ENCODE measurements at places on chromosomes 1 and 21.

DNA sequence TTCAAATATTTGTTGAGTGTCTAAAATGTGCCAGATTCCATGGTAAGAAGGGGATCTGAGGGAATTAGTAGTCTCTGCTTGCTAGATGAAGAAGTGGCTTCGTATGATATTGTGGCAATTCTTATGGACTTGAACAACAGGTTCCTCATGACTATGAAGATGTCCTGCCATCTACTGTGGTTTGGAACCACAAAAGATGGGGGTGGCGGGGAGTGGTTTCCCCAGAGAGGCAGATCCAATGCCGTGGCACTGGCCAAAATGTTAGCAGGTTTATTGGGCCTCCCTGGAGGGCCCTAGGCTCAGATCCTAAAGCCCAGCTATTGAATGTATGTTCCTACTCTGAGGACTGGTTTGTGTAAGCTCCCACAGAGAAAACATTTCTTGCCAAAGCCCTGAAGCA, 120.8 kb downstream of the RGS2 start:
- no peak for DNase-seq

DNA sequence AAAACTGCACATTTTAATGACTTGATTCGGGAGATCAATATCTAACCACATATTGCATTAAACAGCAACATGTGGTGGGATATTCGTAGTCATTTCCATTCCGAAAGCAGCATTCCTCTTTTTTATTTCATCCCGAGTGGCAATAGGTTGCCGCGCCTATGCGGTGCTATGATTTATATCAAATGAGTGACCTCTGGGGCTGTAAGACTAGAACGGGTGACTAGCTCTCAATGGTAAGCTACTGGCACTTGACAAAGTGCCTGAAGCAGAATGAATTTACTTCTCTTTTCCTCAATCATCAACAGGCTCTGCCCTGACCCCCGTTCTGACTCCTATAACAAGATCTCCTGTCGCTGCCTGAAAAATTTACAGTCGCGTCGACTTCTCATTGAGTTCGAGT, 162.3 kb downstream of the ZNF281 start:
- no peak for DNase-seq

DNA sequence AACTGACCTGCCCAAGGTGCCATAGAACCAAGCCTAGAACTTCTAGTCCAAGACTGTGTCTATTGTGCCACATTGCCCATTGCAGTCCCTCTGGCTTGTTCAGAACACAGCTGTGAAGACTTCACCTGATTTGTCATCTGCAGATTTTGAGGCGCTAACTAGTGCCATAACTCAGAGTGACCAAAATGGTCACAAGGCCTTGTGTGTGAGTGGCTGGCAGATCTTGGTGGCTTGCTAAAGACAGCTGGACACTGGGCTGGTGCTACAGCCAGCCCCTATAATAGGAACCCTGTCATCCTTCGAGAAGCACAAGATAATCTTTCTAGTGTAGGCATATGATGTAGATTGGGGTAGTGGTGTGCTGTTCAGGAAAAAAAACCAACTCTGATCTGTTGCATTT, 63.7 kb upstream of the IFNLR1 start:
- no peak for DNase-seq

DNA sequence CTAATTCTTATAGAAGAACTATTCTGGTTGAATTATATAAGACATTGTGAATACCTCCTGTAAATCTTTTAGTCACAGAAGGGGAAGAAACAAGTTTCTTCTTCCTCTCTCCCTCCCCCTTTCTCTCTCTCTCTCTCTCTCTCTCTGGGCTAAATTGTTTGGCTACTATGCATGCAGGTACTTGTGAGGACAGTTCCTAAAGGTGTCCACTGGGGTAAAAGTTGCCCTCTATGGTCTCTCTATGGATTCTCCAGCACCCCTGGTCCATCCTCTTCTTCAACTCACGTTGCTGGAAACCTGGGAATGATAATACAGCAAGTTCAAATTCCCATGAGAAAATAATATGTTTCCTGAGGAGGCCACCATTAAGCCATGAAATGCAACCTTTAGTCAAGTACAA, 5.8 kb downstream of the OR6K3 start:
- DNase-seq, result no peak

DNA sequence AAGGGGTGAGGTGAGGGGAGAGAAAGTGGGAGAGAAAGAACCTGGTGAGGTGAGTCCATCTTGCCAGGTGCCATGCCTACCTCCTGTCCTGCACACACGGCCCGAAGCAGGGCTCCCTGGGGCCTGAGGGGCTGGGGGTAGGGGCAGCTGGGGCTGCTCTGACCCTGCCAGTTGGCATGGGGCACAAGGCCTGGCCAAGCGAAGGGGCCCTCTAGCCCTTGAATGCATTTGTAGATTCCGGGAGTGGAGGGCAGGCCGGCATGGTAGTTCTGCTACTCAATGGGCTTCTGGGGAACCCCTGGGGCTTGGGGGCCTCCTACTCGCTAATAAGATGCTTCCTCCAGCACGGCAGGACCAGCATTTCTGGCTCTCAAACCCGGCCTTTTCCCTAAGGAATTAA, 3.6 kb upstream of the PRDM16 start:
- no peak for DNase-seq

- no peak for DNase-seq
These were observed 634.4 kb downstream of the MATN1 start for GRCh38 chr1:30089024-30089430.

GRCh38 chr1:201264554-201264953, 18.8 kb upstream of the PKP1 start:
- no peak for DNase-seq

DNA sequence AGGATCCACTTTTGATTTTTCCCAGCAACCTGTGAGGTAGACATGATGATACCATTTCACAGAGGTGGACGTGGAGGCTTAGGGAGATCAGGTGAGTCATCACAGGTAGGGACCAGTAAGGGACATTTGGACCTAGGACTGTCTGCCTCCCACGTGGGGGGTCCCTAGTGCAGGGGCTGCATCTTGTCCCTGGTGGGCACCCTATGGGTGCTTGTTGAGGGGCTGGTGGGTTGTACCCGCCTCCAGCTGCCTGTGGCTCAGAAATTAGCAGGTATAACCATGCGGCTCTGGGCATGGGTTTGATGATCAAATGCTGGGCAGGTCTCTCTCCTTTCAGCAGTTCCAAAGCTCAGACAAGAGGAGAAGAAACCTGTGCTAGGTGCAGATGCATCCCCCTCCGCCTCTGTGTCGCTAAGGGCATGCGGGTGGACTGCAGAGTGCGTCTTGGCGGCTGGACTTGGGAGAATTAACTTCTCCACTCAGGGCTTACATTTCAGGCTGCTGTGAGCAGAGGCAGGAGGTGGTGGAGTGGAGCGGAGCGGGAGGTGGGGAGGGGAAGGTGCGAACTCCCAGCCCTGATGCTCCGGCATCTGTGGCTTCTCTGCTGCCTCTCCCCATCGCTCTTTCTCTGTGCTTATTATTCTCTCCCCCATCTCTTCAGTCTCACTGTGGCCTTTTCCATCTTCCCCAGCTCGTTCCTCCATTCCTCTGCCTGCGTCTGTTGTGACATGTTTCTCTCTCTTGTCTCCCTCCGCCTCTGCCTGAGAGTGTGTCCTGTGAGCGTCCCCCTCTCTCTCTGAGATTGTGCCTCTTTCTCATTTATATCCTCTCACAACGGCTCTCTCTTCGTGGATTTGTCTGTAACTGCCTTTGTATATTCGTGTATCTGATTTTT, 146.8 kb downstream of the PTPRU start:
- DNase-seq, result no peak

GRCh38 chr1:29896791-29897714, 660.7 kb downstream of the PTPRU start:
- no peak for DNase-seq

GRCh38 chr1:174021591-174022079, 522 bp downstream of the RC3H1 start:
- DNase-seq, result peak; percentile 12
